ENCODE measurements at places on chromosomes 2 and 18.

DNA sequence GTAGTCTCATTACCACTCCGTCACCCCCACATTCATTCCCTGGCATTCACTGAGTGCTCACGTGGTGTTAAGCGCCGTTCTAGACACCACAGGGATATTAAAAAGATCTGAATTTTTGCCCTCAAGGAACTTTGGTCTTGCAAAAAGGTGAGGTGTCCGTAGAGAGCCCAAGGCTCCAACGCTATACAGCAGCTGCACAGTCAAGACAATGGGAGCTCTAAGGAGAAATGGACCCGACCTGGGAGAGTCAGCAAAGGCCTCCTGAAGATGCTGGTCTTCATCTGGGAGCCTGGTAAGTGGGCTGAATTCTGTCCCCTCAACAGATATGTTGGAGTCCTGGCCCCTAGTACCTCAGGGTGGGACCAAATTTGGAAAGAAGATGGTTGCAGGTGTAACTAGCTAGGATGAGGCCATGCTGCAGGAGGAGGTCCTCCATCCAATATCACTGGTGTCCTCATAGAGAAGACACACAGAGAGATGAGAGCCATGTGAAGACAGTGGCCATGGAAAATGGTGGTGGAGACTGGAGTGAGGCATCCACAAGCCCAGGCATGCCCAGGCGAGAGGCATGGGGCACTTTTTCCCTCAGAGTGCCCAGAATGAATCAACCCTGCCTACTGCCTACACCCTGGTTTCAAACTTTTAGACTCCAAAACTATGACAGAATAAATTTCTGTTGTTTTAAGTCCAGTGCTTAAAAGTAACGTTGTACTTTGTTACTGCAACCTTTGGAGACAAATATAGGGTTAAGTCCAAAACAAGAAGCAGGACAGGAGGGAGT, 247.3 kb downstream of the TTC32 start:
- DNase-seq = no peak

DNA sequence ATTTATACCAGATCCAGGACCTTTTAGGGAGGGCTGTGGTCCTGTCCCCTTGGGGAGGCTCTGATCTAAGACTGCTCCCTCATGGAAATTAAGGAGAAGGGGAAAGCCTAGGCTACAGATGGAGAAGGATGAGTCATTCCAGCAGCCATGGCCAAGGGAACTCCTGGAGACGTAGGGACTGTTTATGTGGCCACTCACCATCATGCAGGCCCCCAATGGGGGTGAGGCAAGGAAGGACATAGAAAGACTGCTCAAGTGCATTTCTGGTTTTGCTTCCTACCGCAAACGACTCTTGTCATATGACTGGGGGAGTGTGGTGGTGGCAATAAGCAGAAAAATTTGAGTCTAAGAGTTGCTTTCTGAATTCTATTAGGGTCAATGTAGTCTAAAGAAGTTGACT, 54.0 kb upstream of the CYP1B1 start:
- DNase-seq = no peak

DNA sequence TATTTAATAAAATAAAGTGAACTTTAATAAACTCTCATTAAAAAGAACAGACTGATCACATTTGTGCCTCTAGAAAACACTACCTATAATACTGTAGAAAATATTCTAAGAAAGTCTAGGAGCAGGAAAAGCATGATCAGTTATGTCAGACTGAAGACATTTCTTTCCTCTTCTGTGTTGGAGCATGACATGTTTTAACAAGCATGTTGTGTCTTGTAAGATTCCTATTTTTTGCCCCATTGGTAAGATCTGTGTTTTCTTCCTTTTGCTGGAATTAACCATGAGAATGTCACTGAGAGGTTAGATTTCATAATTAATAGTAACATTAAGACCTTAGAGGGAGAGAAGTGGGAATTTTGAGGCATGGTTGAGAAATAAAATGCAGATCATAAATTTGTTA, 27.7 kb downstream of the LAMA3 start:
- no peak for DNase-seq

DNA sequence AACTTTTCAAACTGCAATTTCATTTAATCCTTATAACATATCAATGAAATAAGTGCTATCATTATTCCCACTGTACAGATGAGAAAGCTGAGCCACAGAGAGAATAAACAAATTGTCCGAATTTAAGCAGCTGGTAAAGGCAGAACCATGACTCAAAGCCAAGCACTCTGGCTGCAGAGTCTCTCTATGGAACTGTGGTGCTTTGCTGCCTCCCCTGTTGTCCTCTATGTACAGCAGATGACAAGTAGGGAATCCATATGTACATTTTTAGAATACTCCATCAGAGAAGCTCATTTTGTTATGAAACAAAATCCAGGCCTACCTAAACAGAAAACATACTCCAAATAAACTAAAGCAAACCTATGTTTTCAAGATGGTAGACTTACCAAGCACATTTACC, 45.1 kb downstream of the FARSB start:
- no peak for DNase-seq

GRCh38 chr18:21115519-21116411, 4.2 kb upstream of the ROCK1 start:
- DNase-seq = no peak

DNA sequence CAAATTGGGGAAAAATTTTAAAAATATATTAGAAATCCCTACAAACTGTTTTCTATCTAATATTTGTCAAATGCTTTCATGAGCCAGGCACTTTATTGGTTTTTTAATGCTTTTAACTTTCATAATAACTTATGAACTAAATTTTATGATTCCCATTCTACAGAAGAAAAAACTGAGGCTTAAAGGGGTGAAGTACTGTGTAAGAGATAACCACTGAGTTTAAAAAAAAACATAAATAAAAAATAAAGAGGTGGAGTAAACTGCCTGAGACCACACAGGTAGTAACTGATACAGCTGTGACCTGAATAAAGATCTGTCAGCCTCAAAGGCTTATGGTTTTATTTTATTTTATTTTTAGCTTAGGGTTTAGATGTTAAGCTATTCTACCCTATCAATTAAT, 24.7 kb downstream of the PNPT1 start:
- no peak for DNase-seq

GRCh38 chr18:53795610-53796009, 428.9 kb downstream of the MBD2 start:
- no peak for DNase-seq

GRCh38 chr2:15142069-15142689, 419.0 kb downstream of the NBAS start:
- peak; percentile 64 for DNase-seq

DNA sequence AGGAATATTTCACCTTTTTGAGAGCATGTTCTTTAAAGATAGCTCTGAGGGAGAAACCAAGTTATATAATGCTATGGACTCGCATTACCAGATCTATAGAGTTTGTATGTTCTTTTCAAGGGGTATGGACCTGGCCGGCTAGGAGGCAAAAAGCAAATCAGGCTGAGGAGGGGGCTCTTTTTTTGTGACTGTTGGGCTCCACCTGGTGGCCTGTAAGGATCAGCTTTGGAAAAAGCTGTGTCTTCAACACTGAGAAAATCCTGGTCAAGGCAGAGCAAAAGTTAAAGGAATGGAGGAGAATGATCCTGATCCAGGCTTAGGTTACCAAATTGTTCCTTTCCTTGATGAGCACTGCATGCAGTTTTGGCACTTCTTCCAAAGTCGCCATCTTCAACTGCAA, 180.5 kb downstream of the DIS3L2 start:
- DNase-seq = no peak

GRCh38 chr18:10530002-10530401, 4.2 kb downstream of the NAPG start:
- no peak for DNase-seq

DNA sequence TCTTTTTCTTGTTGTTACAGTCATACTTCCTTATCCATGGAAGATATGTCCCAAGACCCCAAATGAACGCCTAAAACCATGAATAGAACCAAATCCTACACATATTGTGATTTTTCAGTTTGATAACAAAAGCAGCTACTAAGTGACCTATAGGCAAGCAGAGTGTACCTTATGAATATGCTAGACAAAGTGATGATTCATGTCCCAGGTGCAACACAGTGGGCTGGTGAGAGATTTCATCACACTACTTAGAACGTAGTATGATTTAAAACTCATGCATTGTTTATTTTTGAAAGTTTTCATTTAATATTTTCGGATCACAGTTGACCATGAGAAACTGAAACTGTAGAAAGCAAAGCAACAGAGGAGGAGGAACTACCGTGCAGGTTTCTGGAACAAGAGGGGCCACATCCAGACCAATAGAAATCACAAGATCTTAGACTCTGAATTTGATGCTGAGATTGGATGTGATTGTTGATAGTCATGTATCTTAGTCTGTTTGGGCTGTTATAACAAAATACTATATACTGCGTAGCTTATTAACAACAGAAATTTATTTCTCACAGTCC, 470.8 kb upstream of the VRK2 start:
- no peak for DNase-seq

- no peak for DNase-seq
Observed at GRCh38 chr18:10032331-10033015, 118.7 kb downstream of the VAPA start.

DNA sequence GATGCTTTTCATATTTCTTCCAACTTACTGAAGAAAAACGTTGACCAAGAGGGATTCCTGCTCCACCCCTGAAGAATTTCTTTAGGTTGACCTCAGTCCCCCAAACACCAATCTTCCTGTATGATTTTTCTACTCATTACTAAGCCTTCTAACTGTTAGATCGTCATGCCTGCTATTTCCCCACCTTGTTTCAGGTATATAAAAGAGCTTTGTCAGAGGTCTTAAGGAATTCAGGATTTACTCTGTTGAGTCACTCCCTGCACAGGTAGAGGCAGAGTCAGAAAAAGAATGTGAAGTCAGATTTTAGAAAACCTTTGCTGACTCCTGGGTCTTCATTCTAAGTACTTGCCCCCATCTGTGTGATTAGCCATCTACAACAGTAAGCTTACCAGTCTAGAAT, 83.8 kb upstream of the NOSTRIN start:
- DNase-seq = no peak

DNA sequence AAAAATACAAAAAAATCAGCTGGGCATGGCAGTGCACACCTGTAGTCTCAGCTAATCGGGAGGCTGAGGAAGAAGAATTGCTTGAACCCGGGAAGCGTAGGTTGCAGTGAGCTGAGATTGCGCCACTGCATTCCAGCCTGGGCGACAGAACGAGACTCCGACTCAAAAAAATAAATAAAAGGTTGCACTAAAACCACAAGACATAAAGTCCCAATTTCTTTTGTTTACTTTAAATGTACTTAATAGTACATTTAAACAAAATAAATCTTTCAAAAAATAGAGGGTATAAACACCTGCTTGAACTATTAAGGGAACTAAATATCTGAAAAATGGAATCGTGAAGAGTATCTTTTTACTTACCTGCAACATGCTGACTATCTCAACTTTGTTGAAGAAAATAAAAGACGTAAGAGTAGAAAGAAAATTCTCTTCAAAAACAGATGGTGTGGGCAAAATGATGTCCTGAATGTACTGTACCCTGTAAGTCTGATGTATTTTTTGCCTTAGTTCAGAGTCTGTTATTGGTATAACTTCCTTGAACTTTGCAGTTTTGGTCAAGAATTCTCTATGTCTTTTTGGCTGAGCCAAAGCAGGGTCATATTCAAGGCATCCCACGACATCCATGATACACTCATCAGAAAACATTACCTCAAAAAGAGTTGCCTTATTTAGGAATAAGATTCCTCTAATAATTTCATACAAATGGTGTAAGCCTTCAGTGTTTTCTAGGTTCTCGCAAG, 19.2 kb downstream of the PPP4R3B start:
- no peak for DNase-seq

DNA sequence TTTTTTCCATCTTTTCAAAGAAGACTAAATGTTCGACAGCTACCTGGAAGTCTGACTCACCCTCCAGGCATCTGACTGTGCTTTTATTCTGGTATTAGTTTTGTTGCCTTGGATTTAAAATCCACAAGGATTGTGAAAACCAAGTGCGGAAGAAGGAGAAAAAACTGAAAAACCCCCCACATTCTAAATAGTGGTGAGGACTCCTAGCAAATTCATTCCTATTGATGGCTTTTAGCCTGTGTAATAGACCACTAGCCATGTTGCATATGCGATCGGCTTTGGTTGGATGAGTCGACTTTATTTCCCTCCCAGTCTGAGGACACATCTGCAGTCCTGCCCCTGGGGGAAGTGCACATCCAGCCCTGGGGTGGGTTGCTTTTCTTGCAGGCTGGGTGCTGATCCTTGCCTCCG, 16.9 kb downstream of the LDLRAD4 start:
- no peak for DNase-seq

DNA sequence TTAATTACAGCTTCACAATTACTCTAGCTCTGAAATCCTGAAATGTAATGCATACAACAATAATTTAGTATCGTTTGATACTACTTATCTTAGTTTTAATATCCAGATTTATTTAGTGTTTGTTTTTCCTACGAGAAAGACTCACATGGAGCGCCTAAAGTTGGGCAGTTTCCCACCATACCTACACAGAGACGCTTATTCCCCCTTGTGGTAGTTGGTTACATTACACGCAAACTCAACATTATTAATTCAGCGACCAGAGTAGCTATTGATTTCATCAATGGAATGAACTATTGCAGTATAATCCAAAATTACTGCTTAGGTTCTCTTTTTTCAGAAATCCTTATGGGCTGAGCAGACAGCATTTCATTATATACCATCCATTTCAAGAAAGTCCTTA, 164.0 kb upstream of the REG3G start:
- DNase-seq = no peak

- DNase-seq = no peak
Observed at GRCh38 chr2:207064128-207064690, 101.5 kb downstream of the KLF7 start.

DNA sequence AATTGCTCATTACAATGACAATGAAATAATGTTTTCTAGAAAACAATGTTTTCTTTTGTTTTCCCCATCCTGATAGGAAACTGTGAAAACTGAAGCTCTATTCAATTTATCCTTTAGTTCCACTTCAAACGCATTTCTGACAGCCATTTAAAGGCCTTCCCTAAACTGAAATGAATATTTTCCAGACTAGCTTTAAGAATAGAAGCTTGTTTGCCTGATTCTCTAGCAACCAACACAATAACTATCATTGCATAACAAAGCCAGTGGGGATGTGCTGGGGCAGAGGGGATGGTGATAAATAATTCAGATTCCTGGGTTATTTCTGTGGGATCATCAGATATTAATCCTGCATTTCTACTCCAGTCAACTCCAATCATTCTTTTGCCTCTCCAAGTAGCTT, 427.1 kb downstream of the RND3 start:
- DNase-seq = no peak

DNA sequence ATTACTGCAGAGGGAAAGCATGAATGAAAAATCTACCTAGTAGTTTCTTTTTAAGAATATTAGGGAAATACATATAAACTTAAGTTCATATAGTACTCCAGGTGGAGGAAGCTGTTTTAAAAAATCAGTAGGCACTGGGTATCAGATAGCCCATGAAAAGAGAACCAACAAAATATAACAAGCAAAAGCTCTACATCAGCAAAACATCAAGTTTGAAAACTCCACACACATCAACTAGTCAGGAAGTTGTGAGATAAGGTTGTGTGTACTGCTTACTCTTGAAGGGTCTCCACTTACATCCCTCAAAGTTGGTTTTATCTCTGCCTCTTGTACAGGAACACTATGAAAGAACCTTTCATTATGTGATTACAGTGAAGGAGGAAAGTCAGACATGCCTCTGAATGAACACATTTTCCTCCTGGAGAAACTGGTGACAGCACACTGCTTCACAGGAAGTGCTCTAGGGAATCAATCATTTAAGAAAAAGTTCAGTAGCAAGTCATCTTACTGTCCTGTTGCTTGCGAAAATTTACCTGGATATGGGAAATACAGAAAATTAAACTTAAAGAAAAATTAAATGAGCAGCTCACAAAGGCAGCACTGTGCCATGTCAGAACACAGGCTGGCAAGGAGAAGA, 57.7 kb downstream of the THADA start:
- DNase-seq = no peak

- no peak for DNase-seq
Observed at GRCh38 chr18:3265564-3266033, 3.7 kb downstream of the MYL12B start.

Data from CD4-positive, alpha-beta T cell treated with Interleukin-6 at 100 ng/mL for 8 hours (primary cell).